ENCODE measurements at places on chromosomes 11 and 22.
A peak's percentile ranks its signal among the peaks of the same experiment; 100 is the strongest.

- no peak for DNase-seq
These were observed 107.5 kb downstream of the NAV2 start for GRCh38 chr11:19820100-19820499.

DNA sequence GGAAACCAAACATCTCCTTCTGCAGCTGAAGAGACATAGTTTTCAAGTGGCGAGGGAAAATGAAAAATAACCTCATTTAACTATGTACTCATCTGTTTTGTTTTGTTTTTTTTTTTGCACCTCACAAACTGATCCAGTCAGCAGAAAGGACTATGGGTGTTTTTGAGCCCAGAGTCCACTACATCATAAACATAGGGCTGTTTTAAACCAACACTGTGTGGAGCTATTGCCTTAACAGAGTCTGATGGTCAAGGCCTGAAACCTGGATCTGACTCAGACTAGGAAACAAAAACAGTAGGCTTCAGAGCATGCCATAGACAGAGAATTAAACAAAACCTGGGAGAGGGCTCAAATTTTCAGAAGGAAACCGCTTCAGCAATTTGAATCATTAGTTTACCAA, 99.3 kb upstream of the FSHB start:
- DNase-seq, result no peak

- peak; percentile 57 for DNase-seq
These were observed at the start of gene RAB36 for GRCh38 chr22:23144932-23145877. RAB36 (plus strand) TSS chr22:23145477; CDS start chr22:23146617, 1,140 bp downstream.

GRCh38 chr22:36578619-36579018, 49.7 kb upstream of the EIF3D start:
- DNase-seq, result no peak

DNA sequence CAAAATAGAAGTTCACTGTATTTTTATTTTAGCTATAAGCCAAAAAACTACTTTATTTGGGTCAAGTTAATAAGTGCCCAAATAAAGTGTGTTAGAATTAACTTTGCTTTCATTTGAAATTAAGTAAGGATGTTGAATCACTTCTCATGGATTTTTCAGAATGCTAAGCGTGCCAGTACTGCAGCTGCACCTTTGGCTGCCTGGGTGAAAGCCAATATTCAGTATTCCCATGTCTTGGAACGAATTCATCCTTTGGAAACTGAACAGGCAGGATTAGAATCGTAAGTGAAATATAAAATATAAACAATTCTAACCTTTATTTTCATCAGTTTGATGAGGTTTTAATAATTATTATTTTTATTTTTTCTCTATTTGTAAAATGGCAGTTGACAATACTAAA, 113.6 kb downstream of the DYNC2H1 start:
- no peak for DNase-seq

DNA sequence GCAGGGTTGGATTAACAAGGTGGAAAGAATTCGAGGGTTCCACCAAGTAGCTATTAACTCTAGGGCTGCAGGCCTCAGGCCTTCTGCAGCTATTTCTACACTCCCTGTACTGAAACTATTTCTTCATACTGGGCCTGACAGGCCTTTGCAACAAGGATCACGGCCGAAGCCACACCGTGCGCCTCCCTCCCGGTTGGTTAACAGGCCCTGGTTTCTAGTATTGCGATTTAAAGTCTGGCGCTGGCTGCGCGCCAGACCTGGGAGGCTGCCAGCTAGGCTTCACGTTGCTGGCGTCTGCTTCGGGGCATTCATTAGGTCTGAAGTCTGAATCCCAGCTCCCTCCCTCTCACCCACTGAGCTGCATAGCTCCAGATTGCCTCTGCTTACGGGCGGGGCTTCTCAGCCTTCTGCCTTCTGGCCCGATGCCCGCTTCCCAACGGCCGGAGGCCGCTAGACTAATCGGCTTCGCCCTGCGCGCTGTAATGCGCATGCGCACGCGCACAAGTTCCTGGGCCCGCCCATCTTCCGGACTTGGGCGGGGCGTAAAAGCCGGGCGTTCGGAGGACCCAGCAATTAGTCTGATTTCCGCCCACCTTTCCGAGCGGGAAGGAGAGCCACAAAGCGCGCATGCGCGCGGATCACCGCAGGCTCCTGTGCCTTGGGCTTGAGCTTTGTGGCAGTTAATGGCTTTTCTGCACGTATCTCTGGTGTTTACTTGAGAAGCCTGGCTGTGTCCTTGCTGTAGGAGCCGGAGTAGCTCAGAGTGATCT, 1.6 kb downstream of the LDHA start:
- DNase-seq, result peak; percentile 90

DNA sequence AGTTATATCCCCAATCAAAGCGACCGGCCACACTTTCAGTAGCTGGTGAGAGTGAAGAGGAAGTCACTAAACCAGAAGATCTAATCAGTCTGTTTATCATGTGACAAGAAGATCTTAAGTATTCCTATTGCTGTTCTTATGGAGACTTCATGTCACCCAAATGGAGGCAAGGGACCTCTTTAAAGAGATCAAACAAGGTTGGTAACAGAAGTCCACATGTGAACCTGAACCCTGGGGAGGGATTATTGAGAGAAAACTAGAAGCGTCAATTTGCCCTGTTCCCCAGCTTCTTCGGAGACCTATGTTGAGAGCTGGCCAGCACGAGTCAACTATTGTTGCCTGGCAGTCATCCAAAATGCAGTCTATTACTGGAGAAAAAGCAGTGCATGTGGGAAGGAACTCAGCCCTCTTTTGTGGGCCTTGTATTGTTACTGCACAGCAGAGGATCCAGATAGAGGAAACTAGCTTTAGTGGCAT, 76.9 kb upstream of the CTSC start:
- DNase-seq, result no peak

GRCh38 chr22:19766511-19767426, 6.2 kb downstream of the TBX1 start:
- DNase-seq, result peak; percentile 30

DNA sequence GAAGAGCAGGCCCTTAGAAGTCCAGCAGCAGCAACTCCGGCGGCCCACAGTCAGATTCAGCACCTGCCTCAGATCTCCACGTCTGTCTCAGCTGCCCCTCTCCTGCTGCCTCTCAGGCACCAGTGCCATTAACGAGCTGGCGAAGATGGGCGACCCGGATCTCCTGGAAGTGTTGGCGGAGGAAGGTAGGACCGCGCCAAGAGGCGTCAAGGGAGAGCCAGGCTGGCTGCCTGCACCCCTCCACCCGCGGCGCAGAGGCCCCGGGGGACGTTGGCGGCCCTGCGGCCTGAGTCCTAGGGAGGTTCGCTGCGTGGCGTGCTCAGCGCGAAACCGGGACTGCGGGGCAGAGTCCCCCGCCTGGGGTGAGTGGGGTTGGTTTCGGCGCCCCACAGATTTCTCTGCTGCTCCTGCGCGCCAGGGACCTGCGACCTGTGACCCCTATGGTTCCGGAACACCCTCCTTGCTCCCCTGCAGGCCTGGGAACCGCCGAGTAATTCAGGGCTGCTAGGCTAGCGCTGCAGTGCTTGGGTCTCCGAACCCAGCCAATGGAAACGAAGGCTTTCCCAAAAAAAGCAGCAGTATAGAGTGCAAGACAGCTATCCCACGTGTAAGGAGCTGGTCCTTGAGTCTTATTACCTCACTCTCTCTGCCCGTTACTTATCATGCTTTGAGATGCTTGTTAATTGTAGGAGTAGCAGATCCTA, 615 bp downstream of the ANO5 start:
- no peak for DNase-seq

- no peak for DNase-seq
These were observed 23.1 kb upstream of the PAX6 start for GRCh38 chr11:31834237-31834636.

DNA sequence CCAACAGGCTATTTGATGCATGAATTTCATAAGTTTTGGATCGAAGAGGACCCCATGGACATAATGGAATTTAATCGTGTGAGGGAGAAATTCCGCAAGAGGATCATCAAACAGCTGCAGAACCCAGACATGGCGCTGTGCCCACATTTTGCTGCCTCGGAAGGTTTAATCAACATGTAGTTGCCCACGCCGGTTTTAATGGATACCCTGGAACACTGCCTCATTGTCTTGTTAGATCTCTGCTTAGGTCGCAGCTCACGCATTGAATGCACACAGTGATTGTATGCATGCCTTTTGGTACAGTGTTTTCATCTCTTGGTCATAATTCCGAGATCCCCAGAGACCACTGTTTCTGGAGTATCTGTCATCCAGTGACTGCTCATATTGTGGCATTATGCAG, 46.8 kb downstream of the SLN start:
- DNase-seq, result no peak

DNA sequence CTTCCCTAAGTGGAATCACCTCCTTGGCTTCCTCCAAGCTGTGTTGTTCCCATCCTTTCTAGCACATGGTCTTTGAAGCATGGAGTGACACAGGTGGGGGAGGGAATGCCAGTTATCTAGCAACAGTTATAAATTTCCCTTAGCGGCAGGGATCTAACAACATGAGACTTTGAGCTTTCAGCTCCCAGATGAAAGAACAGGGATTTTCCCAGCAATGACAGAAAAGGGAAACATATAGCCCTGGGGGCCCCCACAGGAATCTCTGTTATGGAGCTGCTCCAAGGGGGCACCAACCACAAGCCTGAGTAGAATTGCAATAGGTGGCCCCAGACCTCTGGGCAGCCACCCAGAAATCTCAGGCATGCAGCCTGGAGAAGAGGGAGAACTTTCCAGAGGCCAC, 163.0 kb downstream of the GRIK4 start:
- DNase-seq, result no peak

- no peak for DNase-seq
These were observed 61.7 kb downstream of the LARGE2 start for GRCh38 chr11:45984192-45984591.

DNA sequence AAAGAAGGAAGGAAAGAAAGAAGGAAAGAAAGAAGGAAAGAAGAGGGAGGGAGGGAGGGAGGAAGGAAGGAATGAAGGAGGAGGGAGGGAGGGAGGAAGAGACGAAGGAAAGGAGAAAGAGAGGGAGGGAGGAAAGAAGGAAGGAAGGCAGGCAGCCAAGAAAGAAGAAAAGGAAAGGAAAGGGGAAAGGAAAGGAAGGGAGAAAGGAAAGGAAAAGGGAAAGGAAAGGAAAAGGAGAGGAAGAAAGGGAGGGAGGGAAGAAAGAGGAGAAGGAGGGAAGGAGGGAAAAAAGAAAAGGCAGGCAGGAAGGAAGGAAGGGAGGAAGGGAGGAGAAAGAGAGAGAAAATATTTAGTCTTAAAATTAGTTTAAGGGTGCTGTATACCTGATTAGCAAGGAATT, 704.1 kb downstream of the LUZP2 start:
- DNase-seq, result no peak

- no peak for DNase-seq
These were observed 289.1 kb upstream of the SORL1-AS1 start for GRCh38 chr11:121741761-121742361.

DNA sequence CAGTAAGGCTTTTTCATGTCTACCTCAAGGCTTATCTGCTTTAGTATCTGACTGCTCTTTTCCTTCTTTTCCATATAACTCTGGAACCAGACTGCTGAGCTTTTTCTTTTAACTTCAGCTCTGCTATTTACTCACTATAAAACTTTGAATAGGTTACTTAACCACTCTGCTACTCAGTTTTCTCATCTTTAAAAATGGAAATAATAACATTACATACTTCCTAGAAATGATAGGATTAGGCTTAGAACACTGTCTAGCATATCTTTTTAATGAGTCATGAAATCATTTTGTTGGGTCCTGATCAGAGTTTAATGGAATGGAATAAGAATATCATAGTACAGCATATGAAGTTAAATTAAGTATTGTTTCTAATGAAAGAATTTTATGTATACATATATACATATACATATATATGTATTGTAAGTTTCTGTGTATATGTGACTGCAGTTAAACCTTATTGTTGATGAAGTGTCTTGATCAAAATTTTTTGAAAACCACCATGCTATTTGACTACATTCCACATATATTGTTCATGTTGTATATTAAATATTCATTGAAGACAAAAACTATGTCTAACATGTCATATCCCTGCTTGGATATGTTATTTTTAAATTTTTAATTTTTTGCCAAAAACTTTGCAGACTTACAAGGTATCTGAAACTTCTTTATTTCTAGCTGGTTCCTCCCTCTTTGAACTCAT, 120.2 kb downstream of the METTL15 start:
- DNase-seq, result no peak

GRCh38 chr11:88618327-88619070, 281.0 kb upstream of the CTSC start:
- no peak for DNase-seq

- DNase-seq, result no peak
These were observed 48.1 kb upstream of the TOP3B start for GRCh38 chr22:22030493-22031182.

DNA sequence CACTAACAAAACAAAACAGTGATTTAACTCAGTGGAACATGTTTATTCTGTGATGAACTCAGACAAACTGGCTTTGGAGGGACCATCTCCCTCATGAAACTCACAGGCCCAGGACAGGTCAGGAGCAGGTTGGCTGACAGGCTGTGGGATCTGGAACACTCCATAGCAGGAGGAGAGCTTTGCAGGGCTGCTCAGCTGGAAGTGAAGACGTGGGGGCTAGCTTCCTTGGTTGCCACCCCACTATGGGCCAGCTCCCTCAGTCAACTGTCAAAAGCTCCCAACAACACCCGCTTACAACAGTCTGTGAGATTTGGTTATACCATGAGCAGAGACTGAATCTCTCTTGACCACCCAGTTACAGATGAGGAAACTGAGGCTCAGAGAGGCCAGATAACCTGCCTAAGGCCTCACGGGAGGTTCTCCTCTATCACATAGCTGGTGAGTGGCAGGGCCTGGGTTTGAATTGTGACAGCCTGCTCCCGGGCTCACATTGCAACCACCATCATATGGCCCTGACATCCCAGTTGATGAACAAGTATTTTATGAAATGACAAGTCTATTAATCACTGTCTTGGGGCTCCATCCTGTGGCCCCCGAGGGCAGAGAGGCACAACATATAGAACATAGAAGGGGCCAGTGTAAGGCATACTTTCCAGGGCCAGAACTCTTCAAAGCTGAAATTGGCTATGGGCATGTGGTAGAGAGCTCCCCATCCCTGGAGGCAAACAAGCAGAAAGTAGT, 473.4 kb downstream of the MN1 start:
- DNase-seq, result no peak

DNA sequence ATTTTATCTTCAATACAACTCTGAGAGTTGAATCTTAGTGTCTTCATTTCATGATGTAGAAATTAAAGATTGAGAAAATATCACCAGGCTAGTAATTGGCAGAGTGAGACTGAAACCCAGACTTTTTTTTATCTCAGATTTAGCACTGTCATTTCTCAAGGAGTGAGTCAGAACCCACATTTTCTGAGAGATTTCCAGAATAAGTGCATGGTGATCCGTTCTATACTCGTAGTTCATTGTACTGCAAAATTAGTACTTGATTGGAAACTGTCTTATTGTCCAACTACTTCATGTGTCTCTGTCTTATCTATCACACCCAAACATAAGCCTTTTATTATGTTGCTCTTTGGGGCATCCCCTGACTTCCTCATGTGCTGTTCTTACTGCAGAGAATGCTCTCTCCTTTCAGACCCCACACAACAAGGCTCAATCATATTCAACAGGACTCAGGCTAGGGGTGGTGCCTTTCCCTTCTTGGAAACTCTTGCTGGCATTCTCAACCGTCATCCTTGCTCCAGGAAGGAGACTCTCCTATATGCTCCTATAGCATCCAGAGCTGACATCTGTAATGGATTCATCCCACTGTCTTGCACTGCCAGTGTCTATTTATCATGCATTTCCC, 76.7 kb upstream of the BLID start:
- DNase-seq, result no peak
